ENCODE measurements at places on chromosomes 2 and 18. TPM values are rescaled to one million over a fixed set of nuclear protein-coding genes. Genes with fewer than 3 reads are reported as not detected.
A peak's percentile ranks its signal among the peaks of the same experiment; 100 is the strongest.

GRCh38 chr2:158501301-158501700 is 44.5 kb downstream of the PKP4 start:
- DNase-seq = no peak

DNA sequence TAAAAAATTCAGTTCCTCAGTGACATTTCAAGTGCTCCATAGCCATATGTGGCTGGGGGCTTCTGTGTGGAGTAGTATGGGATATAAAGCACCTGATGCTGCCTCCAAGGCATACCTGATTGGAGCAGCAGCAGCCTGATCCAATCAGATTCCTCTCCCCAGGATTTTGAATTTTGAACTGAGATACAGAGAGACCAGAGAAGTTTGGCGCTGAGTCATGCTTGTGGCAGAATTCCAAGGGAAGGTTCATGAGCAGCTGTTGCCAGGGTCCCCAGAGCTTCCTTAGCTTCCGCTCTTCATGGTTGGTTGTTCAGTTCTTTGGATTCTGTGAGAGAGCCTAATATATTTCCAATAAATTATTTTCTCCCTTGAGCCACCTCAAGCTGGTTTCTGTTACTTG is 29.0 kb upstream of the CFAP36 start:
- peak; percentile 49 for DNase-seq

- no peak for DNase-seq
Observed at GRCh38 chr2:127597046-127597983, 48.6 kb upstream of the GPR17 start.

- no peak for DNase-seq
Observed at GRCh38 chr18:56770097-56770496, 118.9 kb downstream of the WDR7 start.

DNA sequence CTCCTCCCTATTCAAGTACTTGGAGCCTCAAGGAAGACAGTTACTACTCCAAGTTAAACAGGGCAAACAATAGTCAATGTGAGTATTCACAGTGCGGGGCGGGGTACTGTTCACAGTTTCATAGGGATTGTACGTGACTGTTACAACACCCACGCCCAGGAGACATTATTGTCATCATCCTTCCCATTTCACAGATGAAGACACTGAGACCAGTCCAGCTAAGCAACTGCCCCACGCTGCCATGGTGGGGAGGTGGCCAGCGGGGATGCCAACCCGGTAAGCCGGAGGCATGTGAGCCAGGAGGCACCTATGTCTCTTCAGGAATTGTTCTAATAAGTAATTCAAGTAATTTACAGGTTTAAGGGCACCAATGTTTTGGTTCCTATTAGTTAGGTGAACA is 982 bp downstream of the HJURP start:
- DNase-seq = no peak

DNA sequence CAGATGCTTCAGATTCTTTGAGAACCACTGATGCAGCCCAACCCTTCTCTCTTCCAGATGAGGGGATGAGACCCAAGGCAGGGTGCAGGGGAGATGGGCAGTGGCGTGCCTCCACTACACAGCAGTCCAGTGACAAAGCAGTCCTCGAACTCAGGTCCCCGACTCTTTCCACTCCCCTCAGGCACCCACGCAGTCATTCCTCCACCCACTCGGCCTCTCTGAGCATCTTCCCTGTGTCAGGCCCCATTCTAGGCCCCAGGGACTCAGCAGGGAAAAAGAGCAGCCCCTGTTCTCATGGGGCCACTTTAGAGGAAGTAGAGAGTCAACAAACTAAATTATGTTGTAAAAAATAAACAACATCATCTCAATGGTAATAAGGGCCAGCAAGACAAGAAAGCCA is 15.2 kb downstream of the KCNK3 start:
- DNase-seq = no peak

DNA sequence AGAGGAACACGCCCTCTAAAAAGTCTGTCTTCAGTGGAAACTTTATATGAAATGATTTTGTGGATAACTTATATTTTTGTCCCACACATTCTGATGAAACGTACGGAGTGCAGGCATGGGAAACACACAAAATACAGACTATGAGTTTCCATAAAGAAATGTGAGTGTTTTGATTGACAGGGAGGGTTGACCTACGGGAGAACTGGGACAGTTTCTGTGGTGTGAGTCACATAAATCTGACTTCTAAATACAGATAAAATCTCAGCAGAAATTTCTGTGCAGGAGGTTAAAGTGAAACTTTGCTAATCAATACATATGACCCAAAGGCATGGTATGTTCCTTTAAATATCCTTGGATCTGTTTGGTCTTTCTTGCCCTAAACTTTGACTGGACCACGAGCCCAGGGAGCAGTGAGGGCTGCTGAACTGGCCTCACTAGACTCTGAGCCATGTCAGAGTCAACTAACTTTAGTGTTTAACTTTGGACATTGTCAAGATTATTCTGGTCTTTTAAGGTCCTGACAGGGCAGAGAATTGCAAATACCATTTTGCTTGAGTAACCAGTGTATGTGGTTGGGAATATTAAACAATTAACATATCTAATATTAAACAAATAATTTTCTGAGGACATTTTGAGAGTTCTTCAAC is 206.9 kb upstream of the LYPD1 start:
- DNase-seq = no peak

DNA sequence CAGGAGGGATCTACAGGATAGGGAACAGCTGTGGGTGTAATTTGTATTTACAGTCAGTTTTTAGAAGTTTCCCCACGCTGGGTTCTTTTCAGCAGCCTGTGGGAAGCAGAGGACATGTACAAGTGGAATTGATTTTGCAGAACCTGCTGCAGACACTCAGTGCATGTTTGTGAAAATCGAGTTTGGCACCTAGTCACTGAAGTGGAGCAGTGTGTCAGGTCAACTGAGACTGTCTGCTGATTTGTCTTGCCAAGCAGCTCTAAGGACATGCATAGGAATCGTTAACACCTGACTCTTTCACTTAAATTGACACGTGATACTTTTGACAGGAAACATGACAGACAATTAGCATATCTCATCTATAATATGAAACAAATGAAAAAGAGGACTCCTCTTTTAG is 416.6 kb downstream of the TMX3 start:
- no peak for DNase-seq

- DNase-seq = no peak
Observed at GRCh38 chr2:206273905-206274304, 558 bp upstream of the ZDBF2 start.

GRCh38 chr2:38074058-38074763 is 1.7 kb downstream of the CYP1B1 start:
- DNase-seq = peak; percentile 54

DNA sequence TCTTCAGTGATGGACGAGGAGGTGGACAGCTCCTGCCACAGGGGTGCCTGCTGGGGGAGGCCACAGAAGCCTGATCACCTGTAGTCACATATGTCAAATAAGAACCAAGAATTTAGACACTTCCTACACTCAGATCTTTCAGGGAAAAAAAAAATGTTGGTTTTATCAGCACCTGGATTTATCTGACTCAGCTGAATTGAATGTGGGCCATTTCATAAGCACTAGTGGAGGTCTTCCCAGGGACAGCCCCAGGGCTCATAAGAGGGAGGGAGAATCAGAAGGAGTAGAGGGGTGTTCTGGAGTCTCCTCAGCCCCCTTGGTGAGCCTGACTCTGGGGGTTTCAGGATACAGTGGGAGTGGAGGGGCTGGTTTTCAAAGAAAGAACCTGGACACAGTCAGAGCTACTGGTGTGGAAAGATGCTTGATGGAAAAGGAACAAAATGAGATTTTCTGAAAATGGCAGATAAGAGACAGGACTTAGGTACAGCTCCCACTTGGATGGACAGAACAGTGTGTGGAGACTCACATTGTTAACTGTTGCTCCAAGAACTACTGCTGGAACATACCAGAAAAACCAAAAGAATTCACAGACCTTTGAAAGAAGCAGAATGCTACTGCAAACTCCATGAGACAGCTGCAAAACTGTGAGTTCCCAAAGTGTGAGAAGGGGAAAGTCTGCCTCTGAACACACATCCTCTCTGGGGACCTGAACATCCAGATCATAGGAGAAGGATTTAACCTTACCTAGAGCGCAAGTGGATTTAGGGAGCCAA is 45.4 kb downstream of the LCT start:
- no peak for DNase-seq

DNA sequence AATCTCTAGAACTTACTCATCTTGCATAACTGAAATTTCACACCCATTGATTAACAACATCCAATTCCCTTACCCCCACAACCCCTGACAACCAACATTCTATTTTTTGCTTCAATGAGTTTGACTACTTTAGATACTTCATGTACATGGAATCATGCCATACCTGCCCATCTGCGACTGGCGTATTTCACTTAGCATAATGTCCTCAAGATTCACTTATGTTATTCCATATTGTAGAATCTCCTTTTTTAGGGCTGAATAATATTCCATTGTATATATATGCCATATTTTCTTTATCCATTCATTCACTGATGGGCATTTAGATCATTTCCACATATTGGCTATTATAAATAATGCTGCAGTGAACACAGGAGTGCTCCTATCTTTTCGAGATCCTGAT is 13.8 kb downstream of the CTAGE1 start:
- DNase-seq = no peak

DNA sequence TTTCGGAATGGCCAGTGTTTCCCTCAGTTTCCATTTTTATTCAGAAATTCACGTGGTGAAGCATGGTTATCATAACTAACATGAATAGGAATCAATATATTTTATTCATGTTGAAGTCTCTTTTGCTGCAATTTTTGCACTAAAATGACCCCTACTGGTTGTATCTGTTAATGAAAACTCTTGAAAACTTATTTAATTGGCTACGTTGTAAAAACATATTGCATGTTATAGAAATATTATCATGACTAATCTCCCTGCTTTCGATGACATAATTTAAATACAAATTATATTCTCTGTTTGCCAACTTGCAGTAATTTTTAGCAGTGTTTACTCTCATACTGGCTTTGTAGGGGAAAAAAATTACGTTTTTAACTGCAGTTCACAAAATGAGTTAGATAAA is 3.5 kb downstream of the CRIM1 start:
- no peak for DNase-seq

DNA sequence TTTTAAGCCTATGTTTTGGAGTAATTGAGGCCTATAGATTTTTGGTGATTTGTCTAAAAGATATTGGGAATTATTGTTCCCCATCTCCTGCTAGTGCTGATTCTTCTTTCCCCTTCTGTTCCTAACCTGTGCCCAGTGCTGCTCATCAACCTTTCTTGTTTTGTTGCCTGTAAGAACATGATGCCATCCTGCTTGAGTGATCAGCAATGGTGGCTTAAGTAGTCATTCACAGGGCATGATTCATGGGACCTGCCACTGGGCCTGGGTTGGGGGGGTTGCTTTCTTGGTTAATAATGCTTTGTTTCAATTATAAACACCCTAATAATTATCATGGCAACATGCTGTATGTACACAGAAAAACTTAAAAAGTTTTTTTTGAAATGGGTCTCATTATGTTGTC is 562.9 kb upstream of the SETBP1 start:
- no peak for DNase-seq

DNA sequence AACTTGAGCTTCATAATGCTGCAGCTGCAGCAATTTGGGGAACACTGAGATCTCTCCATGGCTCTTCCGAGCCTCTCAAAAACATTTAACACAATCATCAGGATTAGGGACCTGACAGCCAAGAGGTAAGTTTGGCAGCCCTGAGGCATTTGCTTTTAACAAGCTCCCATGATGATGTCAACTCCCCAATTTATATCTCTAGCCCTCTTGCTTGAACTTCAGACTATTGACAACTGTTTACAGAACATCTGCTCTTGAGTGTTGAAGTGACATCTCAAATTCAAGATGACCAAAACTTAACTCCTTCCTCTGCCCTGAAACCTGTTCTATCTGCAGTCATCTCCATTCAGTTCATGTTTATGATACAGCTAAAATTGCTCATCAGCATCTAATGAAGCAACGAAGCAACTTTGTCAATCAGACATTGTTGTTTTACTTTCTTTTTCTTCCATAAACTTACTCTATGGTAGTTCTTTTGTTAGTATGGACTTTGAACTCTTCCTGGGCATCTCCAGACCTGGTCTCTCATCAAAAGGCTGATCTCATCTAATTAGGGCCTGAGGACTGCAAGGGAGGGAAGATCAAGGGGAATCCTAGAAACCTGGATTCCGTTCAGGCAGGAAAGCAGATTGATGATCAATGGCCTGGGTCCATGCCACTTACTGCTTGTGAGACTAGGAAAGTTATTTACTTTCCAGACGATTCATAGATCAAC is 48.1 kb downstream of the SEMA4F start:
- DNase-seq = no peak

GRCh38 chr2:145739681-145740080 is 1219.8 kb upstream of the ZEB2 start:
- no peak for DNase-seq

- DNase-seq = no peak
Observed at GRCh38 chr2:193153576-193153975, 958.8 kb upstream of the TMEFF2 start.

DNA sequence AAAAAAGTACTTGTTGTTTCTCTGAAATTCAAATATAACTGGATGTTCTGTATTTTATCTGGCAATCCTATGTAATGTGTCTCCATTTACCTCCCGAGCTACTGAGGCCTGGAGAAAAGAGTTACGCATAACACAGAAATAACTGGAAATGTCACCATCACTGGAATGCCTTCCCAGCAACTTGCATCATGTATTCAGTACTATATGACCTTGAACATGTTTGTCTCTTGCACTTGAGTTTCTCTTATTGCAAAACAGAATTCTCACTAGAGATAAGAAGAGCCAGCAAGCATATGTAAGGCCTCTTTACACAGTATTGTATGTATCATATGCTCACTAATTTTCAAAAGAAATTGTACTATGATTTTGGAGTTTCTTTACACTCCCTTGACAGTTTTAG is 99.6 kb upstream of the CTAGE1 start:
- no peak for DNase-seq

- DNase-seq = no peak
Observed at GRCh38 chr2:111182121-111182520, 61.4 kb downstream of the BCL2L11 start.

- DNase-seq = no peak
Observed at GRCh38 chr2:128817171-128817570, 498.5 kb upstream of the HS6ST1 start.

- DNase-seq = no peak
Observed at GRCh38 chr2:239806758-239807434, 218.2 kb downstream of the NDUFA10 start.

DNA sequence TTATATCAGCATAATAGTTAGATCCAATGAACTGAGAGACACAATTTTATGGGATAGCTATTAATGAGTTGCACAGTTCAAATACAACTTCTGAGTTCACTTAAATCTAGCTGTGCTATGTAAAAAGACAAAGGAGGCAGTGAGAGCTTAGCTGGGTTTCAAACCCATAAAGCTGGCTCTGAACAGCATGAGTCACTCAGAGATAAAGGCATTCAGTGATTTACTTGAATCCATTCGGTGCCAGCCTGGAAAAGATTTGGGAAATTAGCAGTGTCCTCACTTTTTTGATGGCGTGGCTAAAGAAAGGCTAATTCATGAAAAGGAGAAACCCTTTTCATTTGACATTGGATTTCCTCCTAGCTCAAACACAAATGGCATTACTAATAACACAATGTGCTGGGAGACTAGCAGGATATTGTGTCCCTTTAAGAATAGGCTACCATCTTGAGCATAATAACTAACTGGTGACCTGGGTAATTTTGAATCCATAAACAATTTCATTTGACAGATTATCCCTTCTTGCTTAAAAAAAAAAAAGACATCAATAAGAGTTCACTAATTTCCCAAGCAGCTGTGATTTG is 98.4 kb upstream of the NEUROD1 start:
- DNase-seq = no peak

The SLC11A1 gene
- 1.9 TPM for polyA plus RNA-seq

The STEAP3 gene
- 8.9 TPM for polyA plus RNA-seq

The PEX13 gene
- polyA plus RNA-seq = 23.5 TPM

The TFCP2L1 gene
- 0.53 TPM for polyA plus RNA-seq

The WDR43 gene
- 54.4 TPM for polyA plus RNA-seq
